LHCN-M2 (cell line): ENCODE measurements at places on chromosomes 4 and X. TPM values are rescaled to one million over a fixed set of nuclear protein-coding genes. Genes with fewer than 3 reads are reported as not detected.

The OCRL gene
- total RNA-seq, result 16.7 and 18.4 TPM in 2 replicates

GRCh38 chr4:105130945-105131344, 15.7 kb upstream of the TET2 start:
- DNase-seq, result no peak

DNA sequence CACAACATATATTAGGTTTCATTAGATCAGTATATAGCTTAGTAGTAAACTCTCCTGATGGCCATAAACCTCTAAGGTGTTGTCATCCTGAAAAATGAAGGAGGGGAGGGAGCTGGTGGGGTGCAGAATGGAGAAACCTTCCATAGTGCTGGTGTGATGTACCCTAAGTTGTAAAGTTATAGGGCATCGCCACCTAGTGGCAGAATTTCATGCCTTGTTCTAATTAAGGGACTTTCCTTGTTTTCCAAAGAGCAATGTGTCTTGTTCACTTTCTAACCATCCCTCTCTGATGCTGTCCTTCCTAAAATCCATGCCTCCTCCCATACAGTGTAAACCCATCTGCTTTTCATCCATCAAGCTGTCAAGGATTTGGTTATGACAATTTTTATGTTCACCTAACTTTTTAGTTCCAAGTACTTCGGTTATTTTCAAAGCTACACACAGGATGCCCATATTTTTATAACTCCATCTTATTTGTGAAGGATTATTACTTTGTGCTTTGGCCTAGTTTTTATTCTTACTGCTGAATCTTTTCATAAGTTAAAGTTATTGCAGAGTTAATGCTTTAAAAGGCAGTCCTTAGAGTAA, 4.5 kb downstream of the NBDY start:
- DNase-seq, result peak; percentile 54

DNA sequence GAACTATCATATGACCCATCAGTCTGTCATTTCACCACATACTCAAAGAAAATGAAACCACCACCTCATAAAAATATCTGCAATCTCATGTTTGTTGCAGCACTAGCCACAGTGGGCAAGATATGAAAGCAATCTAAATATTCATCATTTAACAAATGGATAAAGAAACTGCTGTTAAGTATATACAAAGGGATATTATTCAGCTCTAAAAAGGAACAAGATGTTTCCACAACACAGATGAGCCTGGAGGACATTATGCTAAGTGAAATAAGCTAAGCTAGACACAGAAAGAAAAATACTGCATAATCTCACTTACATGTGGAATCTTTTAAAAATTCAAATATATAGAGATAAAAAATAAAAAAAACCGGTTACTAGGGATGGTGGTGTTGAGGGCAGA, 108.2 kb upstream of the BRWD3 start:
- DNase-seq, result no peak

The RBM47 gene
- total RNA-seq, result 0.06 and 0.17 TPM in 2 replicates
